ENCODE measurements at places on chromosomes 7 and 10. TPM values are rescaled to one million over a fixed set of nuclear protein-coding genes. Genes with fewer than 3 reads are reported as not detected.

Gene CCL24
- total RNA-seq: 1.7 TPM

Gene ASZ1
- not detected for total RNA-seq

Gene CTTNBP2
- 16.5 TPM for total RNA-seq

Gene OR13A1
- 0.06 TPM for total RNA-seq

Gene AKR1B1
- total RNA-seq: 46.8 TPM

Gene CPA4
- total RNA-seq: 0.41 TPM

Gene MCM10
- 4.8 TPM for total RNA-seq

Gene LIPM
- not detected for total RNA-seq

Gene OR2AE1
- not detected for total RNA-seq

Gene EMX2
- total RNA-seq: 20.0 TPM

Gene GPER1
- total RNA-seq: 6.0 TPM

Gene AFAP1L2
- total RNA-seq: 41.6 TPM

Gene EXOC4
- 130 TPM for total RNA-seq

Gene NUDT13
- total RNA-seq: 0.70 TPM

Gene CSTF2T
- 33.6 TPM for total RNA-seq

Gene ADAM22
- total RNA-seq: 18.6 TPM

Gene RAB19
- 4.7 TPM for total RNA-seq

Gene CLEC2L
- total RNA-seq: 0.70 TPM

Gene GDF10
- 1.6 TPM for total RNA-seq

Gene DLD
- total RNA-seq: 74.3 TPM

Gene CPA2
- 0.18 TPM for total RNA-seq

Gene C7orf25
- 10.3 TPM for total RNA-seq

Gene UBN2
- total RNA-seq: 16.0 TPM

Gene TAC1
- total RNA-seq: 1.1 TPM

Gene ADAM12
- 54.4 TPM for total RNA-seq

Gene PPP2R2D
- 56.1 TPM for total RNA-seq

Gene PRTFDC1
- 18.7 TPM for total RNA-seq

Gene TSPAN13
- total RNA-seq: 16.8 TPM

Gene RHEB
- 58.8 TPM for total RNA-seq

Gene AZGP1
- total RNA-seq: 18.7 TPM

Gene AKR1D1
- 0.06 TPM for total RNA-seq

Gene COL17A1
- total RNA-seq: 1.2 TPM

Gene BET1
- total RNA-seq: 39.6 TPM

Gene FFAR4
- total RNA-seq: 0.23 TPM

Gene GARIN1A
- total RNA-seq: 0.82 TPM

Gene CALML3
- total RNA-seq: not detected

Gene HHEX
- total RNA-seq: 5.3 TPM

Gene TAS2R4
- total RNA-seq: 4.7 TPM

Gene CALHM3
- total RNA-seq: not detected

Gene ATOH7
- total RNA-seq: 1.5 TPM

Gene LIPJ
- 0.23 TPM for total RNA-seq

Gene BEND7
- total RNA-seq: 19.9 TPM

Gene NACAD
- 5.3 TPM for total RNA-seq

Gene CCDC7
- total RNA-seq: 20.4 TPM

Gene CACNA2D1
- 52.7 TPM for total RNA-seq

Gene ANKRD61
- not detected for total RNA-seq

Gene GAD2
- total RNA-seq: 4.4 TPM

Gene POLR3A
- total RNA-seq: 16.7 TPM

Gene HKDC1
- total RNA-seq: 9.2 TPM

Gene GPR15LG
- 0.64 TPM for total RNA-seq

Gene PLEKHS1
- 0.18 TPM for total RNA-seq

Gene MYL7
- not detected for total RNA-seq

Gene FZD1
- total RNA-seq: 78.3 TPM

Gene MYPN
- 20.4 TPM for total RNA-seq

Gene FEZF1
- not detected for total RNA-seq

Gene AVL9
- total RNA-seq: 32.3 TPM

Gene PTPN20
- 3.6 TPM for total RNA-seq

Gene MET
- 42.0 TPM for total RNA-seq
